HCT116 (cell line): ENCODE measurements at places on chromosomes 4 and X. TPM values are rescaled to one million over a fixed set of nuclear protein-coding genes. Genes with fewer than 3 reads are reported as not detected.
A peak's percentile ranks its signal among the peaks of the same experiment; 100 is the strongest.

DNA sequence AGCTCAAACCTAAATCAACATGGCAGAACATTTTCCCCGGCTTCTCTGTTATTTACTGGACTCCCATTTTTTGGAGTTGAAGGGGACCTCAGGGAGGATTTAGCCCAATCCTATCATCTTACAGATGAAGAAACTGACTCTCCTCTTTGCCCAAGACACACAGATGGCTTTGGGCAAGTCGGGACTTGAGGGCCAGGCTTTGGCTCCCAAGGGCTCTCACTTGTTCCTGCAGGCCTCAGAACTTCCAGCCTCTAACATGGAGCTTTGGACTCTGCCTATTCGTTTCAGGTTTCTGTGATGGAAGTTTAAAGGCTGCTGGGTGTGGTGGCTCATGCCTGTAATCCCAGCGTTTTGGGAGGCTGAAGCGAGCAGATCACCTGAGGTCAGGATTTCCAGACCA lies 59.5 kb downstream of the RHOH start:
- H3K27me3 ChIP-seq: no peaks in the 10 kb centered on the region
- H3K27ac ChIP-seq: peak overlapping the region; percentile 71
- peaks cover 30% of the 10 kb centered on the region for H3K4me1 ChIP-seq
- DNase-seq: no peak
- H3K36me3 ChIP-seq: no peaks in the 10 kb centered on the region
- H3K4me3 ChIP-seq: no peak overlapping the region

DNA sequence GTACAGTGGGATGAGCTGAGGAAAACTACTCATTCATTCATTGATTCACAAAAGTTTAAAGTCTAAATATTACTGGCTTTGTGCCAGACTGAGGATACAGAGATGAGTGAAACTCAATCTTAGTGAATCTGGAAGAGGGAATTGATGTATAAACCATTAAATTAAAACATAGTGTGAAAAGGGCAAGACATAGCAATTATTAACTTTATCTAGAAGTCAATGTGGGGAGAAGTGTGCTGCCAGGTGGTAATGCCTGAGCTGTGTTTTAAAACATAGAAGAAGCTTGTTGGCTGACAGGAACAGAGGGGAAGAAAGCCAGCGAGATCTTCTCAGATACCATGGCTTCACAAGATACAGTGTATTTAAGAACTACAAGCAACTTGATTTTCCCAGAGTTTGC lies 153.4 kb downstream of the BMPR1B start:
- H3K27me3 ChIP-seq: no peaks in the 10 kb centered on the region
- no peak overlapping the region for H3K27ac ChIP-seq
- no peak overlapping the region for H3K4me3 ChIP-seq
- DNase-seq: no peak

DNA sequence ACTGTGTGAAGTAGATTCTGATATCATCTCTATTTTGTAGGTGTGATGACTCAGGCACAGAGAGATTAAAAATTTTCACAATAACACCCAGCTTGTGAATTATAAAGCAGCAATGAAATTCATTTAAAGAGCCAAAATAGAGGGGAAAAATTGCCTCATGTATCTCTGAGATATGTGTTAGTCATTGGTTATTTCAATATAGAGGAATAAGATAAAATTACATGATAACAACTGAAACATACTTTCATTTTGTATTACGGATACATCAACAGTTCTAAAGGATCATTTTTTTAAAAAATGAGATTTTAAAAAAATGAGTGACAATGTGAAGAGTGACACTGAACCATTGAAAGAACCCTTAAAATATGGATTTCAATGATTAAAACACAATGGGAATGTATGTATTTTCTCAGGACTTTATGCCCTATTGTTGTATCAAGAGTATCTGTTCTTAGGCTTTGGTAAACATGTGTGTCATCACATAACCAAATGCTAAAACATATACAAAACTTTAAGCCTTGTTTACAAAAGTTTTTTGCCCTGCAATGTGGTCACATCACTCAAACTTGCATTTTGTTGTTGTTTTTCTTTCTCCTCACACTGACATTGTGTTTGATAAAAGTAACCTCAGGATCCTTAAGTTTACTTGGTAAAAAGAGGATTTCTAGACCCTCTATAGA lies 221.3 kb downstream of the ANTXR2 start:
- no peaks in the 10 kb centered on the region for H3K27me3 ChIP-seq
- no peak for DNase-seq
- no peaks in the 10 kb centered on the region for H3K36me3 ChIP-seq
- H3K4me3 ChIP-seq: no peak overlapping the region
- no peak overlapping the region for H3K27ac ChIP-seq
- H3K4me1 ChIP-seq: no peaks in the 10 kb centered on the region

- no peak overlapping the region for H3K4me3 ChIP-seq
- no peak overlapping the region for H3K27ac ChIP-seq
- H3K27me3 ChIP-seq: no peaks in the 10 kb centered on the region; the same call in 1 of the 2 replicates
Observed at GRCh38 chrX:110667706-110668105, 127.9 kb downstream of the CHRDL1 start.

- no peaks in the 10 kb centered on the region for H3K36me3 ChIP-seq
- no peak overlapping the region for H3K27ac ChIP-seq
- DNase-seq: no peak
- no peaks in the 10 kb centered on the region for H3K27me3 ChIP-seq
Observed at GRCh38 chr4:7423391-7423790, 11.3 kb downstream of the PSAPL1 start.

- no peak overlapping the region for H3K27ac ChIP-seq
- H3K4me3 ChIP-seq: no peak overlapping the region
- H3K27me3 ChIP-seq: no peaks in the 10 kb centered on the region
- peaks cover 2% of the 10 kb centered on the region; the same call in 1 of the 2 replicates for H3K4me1 ChIP-seq
- no peak for DNase-seq
- no peaks in the 10 kb centered on the region for H3K36me3 ChIP-seq
Observed at GRCh38 chrX:115565888-115566287, 4.9 kb downstream of the PLS3 start.

The MAP3K15 gene
- 1.3 TPM for total RNA-seq

DNA sequence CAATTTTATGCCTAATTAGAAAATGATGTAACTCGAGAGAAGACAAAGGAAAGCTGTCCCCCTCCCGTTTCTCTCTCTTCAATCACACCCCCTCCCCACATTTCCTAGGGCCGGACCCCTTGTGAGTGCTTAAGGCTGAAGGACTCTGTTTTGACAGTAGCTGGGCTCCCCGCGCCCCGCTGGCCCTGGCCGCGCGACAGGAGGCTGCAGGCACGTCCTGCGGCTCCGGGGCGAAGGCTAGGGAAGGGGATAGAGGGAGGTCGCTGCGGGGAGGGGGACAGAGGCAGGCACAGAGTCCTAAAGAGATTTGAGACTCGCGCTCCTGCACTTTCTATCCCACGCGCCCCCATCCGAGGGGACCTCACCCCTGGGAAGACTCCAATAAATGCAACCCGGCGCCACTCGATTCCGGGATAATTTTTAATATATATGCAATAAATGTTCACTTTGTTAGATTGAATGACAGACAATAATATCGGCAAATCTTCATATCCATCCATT lies 56.2 kb upstream of the TMEM33 start:
- no peak overlapping the region for H3K27ac ChIP-seq
- no peaks in the 10 kb centered on the region for H3K27me3 ChIP-seq
- H3K4me3 ChIP-seq: no peak overlapping the region
- DNase-seq: no peak
- H3K4me1 ChIP-seq: no peaks in the 10 kb centered on the region

DNA sequence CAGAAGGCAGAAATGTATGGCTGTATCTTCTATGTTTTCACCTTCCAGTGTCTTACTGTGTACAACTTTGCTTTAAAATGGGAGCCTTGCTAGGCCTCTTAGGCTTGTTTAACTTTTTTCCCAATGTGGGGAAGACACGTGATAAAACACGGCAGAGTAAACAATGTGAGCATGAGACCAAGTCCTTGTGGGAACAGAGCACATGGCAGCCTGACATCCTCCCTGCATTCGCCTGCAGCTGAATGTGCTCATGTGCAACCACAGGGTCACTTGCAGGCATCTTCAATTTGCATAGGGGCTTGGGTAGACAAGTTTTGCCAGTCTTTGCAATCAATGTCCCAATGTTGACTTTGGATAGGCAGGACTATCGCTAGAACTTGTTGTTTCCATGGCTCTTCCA lies 91.8 kb downstream of the CCNG2 start:
- no peak overlapping the region for H3K4me3 ChIP-seq
- H3K36me3 ChIP-seq: no peaks in the 10 kb centered on the region

DNA sequence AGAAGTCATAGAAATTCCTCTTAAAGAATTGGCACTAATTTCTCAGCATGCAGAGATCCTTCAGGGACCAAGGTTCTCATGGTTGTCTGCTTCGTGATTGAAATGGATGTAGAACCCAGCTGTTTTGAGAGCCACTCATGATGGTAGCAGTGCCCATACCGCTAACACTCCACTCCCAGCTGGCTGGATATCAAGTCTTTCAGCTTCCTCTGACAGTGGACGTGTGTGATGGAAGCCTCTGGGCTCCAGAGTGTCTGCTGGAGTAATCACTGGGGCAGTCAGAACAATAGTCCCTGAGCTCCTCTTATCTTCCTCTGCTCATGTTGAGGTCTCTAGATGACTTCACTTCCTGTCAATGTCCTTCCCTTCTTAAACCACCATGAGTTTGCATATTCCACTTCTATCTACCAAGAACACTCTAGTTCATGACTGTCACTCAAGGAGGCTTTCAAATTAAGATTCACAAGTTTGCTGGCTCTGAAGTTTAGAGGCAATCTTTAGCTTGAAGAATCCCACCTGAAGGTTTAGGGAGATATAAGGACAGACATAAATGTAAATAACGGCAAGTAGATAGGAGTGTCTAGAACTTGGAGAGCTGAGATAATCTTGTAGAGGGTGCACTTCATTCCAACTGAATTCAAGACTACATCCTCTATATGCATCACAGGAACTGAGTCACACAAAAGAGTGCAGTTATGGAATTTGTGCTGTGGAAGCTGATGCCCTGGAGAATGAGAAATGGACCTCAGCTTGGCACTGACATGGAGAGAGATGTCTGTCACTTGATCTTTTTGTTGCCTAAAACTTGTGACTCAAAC lies 64.5 kb upstream of the WDR1 start:
- H3K27ac ChIP-seq: no peak overlapping the region
- H3K27me3 ChIP-seq: peaks cover 7% of the 10 kb centered on the region; the same call in 1 of the 2 replicates
- H3K4me1 ChIP-seq: no peaks in the 10 kb centered on the region
- DNase-seq: no peak

DNA sequence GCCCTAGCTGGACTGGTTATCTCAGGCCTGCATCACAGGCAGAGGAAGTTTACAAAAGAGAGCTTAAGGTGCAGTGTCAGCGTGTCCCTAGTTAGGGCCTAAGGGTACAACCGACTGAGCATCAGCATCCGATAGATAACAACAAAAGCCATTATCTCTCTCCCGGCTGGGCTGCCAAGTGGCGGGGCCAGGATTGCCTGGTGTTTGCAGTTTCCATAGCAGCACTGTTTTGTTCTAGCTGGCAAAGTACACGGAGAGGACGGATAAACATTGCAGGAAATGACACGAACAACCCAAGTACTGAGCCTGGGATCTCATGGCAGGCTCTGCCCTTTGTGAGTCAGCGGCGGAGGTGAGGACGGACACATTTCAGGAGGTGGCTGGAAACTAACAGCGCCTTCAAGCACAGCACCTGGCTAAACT lies 104.7 kb upstream of the NOCT start:
- no peak overlapping the region for H3K27ac ChIP-seq
- H3K4me3 ChIP-seq: no peak overlapping the region
- no peaks in the 10 kb centered on the region for H3K36me3 ChIP-seq
- no peaks in the 10 kb centered on the region for H3K4me1 ChIP-seq
- no peak for DNase-seq

GRCh38 chr4:77007358-77008230 lies 58.0 kb downstream of the SEPTIN11 start:
- DNase-seq: no peak
- no peak overlapping the region for H3K27ac ChIP-seq
- no peaks in the 10 kb centered on the region for H3K4me1 ChIP-seq
- H3K27me3 ChIP-seq: no peaks in the 10 kb centered on the region
- H3K4me3 ChIP-seq: no peak overlapping the region
- peaks cover 6% of the 10 kb centered on the region; the same call in 1 of the 2 replicates for H3K36me3 ChIP-seq

DNA sequence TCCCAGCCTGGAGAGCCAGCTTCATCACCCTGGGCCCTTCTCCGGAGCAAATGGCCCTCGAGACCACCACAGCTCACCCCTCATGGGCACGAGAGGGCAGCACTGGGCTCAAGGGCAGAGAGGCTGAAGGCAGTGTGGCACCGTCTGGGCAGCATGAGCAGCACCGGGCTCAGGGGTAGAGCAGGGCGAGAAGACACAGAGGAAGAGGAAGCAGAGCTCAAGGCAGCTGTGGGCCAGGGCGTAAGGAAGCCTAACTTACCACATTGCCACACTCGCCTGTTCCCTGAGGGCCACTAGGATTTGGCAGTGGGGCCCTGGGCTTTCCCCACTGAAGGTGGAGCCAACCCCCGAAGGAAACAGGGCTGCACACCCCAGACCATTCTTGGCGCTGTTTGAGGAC lies 15.5 kb downstream of the ZNF185 start:
- no peak for DNase-seq
- H3K4me1 ChIP-seq: peaks cover 10% of the 10 kb centered on the region
- H3K4me3 ChIP-seq: no peak overlapping the region
- no peak overlapping the region for H3K27ac ChIP-seq
- H3K27me3 ChIP-seq: no peaks in the 10 kb centered on the region

The BEX5 gene
- total RNA-seq: not detected

The ARMCX1 gene
- total RNA-seq: 0.15 TPM

- H3K36me3 ChIP-seq: no peaks in the 10 kb centered on the region
- no peak overlapping the region for H3K4me3 ChIP-seq
- no peak overlapping the region for H3K27ac ChIP-seq
- no peak for DNase-seq
- no peaks in the 10 kb centered on the region for H3K27me3 ChIP-seq
- H3K4me1 ChIP-seq: peaks cover 21% of the 10 kb centered on the region
Observed at GRCh38 chr4:3486541-3487540, 23.7 kb downstream of the DOK7 start.

DNA sequence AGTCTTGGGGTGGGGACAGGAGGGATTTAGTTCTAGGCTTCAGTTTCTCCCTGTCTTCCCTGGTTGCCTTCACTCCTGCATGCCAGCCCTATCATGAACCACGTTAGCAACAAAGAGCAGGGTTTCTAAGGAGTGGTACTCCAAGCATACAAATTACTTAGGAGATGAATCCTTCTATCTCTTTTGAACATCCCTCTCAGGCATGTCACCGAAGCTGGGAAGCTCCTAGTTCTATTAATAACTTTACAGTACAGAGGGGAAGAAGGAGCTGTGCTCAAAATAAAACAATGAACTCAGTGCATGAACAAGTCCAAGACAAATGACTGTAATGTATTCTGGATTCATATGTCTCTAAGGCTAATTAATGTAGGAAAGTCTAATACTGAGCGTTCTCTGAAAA lies 450.6 kb upstream of the RASGEF1B start:
- no peaks in the 10 kb centered on the region for H3K4me1 ChIP-seq
- no peaks in the 10 kb centered on the region for H3K36me3 ChIP-seq
- H3K4me3 ChIP-seq: no peak overlapping the region
- no peak overlapping the region for H3K27ac ChIP-seq
- DNase-seq: no peak

GRCh38 chr4:57148831-57149505 lies 38.8 kb upstream of the IGFBP7 start:
- no peaks in the 10 kb centered on the region for H3K4me1 ChIP-seq
- no peak overlapping the region for H3K4me3 ChIP-seq
- H3K27ac ChIP-seq: no peak overlapping the region
- H3K27me3 ChIP-seq: peaks cover 43% of the 10 kb centered on the region
- H3K36me3 ChIP-seq: no peaks in the 10 kb centered on the region
- no peak for DNase-seq

GRCh38 chr4:183658362-183659028 lies 490 bp downstream of the RWDD4 start:
- peak overlapping the region; percentile 63 for H3K4me3 ChIP-seq
- no peaks in the 10 kb centered on the region for H3K36me3 ChIP-seq
- DNase-seq: no peak
- H3K27ac ChIP-seq: peak overlapping the region; percentile 40; the same call in 1 of the 2 replicates
- H3K27me3 ChIP-seq: no peaks in the 10 kb centered on the region

The TEX13D gene
- 0.15 TPM for total RNA-seq
